Activated CD8-positive, alpha-beta memory T cell treated with anti-CD3 and anti-CD28 coated beads for 4 hours (primary cell): ENCODE measurements at places on chromosomes 6 and 20.
A peak's percentile ranks its signal among the peaks of the same experiment; 100 is the strongest.

DNA sequence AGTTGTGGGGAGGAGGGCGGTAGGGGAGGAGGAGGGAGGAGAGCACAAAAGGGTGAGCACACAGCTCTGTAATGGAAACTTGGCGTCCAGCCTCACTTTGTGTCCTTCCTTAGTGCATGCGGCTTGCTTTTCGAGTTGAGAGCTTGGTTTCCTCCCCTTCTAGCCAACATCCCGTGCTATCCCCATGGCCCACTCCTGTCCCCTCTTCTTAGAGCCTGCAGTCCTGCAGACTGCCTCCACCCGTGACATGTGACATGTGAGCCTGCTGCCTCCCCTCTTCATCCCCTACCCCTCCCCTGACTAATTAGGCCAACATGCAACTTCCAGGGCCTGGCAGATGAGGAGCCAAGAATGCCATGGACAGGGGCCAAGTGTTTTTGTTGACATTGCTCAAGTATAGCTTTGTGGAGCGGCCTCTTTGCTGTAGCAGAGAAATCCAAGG is 63.2 kb downstream of the SLC24A3 start:
- no peak for DNase-seq

- DNase-seq: no peak
Measured at GRCh38 chr6:144931172-144932035, 646.3 kb downstream of the UTRN start.

DNA sequence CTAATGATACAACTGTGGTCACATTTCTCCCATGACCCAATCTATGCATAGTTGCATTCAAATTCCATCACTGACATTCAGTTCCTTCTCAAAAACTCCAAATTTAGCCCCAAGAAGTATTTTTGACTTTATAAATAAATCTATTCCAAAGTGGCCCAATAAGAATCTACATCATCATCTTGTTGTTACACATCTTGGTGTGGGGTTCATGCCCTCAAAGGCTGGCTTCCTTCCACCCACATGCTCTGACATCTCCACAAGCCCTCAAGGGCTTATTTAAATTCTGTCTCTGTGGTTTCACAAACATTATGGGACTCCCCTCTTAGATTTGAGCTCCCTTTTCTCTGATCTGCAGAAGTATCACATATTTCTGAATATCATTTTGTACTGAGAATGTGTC is 585.3 kb upstream of the BTBD3 start:
- no peak for DNase-seq

- DNase-seq: no peak
Measured at GRCh38 chr6:6750594-6751265, 162.2 kb downstream of the LY86 start.

- DNase-seq: no peak
Measured at GRCh38 chr20:57913156-57913930, 203.5 kb upstream of the PMEPA1 start.

DNA sequence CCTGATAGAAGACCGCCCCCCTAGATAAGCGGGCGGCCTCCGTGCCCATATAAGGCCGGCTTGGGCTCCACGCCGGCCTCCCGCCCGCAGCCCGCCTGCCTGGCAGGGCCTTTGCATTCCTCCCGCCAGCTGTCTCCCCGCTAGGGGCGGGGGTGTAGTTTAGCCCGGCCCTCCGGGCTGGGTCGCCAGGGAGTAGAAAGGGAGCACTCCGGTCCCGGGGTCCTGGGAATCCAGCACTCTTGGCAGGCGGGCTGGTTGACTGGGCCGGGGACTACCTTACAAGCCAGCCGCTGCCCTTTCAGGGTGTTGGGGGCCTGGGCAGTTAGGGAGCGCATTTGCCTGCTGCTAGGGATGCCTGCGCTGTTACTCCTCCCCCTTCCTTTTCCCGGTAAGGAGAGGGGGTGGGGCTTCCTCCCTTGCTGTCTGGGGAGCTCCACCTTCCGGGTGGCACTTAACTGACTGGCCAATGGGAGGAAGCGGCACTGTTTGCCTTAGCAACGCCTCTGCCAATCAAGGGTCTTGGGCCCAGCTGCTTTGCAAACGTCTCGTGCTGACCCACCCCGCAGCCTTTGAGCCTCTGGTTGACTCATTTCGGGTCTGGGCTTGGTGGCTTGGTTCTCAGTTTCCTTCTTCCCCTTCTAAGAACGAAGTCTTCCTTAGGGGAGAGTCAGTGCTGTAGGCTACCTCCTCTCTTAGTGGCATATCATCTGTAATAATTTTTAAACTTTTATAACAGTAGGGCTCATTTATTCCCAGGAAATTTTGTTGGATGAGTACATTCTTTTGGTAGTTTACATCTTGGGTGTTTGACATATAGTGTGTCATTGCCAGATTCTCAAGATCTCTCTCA is 3.4 kb downstream of the SRF start:
- peak; percentile 93 for DNase-seq

DNA sequence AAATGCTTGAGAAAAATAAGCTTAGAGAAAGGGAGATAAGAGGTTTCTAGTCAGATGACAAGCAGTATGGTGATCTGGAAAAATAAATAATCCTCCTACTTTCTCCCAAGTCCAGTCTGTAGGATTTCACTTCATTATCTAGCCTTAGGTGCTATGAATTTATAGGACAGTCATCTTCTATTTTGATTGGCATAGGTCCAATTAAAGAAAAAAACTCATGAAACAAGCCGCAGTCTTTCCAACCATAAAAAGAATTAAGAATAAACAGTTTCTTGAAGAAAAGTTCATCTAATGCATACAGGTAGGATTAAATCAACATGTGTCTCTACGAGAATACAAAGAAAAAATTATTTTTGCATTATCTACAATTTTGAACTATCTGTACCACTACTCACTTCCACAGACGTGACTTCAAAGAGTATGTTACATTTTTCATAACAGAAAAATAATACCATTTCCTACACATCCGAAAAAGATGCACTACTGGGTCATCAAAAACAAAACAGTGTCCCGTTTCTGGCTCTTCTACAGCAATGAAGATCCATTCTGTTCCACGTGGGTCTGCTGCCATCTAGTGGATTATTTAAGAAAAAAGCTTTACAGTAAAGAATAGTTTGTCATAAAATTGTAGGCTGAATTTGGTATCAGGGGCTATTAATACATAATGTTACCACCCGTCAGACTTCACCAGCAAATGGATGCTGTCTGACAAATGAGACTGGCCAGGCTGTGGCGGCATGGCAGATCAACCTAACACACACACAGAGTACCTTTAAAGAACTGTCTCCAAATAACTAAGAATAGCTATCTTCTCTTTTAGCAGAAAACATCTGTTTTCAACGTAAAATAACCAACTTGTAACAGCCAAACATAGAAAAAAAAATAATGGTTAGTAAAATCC is 28.9 kb downstream of the STX7 start:
- DNase-seq: peak; percentile 19

- no peak for DNase-seq
Measured at GRCh38 chr20:63158845-63159244, 57.1 kb downstream of the YTHDF1 start.

DNA sequence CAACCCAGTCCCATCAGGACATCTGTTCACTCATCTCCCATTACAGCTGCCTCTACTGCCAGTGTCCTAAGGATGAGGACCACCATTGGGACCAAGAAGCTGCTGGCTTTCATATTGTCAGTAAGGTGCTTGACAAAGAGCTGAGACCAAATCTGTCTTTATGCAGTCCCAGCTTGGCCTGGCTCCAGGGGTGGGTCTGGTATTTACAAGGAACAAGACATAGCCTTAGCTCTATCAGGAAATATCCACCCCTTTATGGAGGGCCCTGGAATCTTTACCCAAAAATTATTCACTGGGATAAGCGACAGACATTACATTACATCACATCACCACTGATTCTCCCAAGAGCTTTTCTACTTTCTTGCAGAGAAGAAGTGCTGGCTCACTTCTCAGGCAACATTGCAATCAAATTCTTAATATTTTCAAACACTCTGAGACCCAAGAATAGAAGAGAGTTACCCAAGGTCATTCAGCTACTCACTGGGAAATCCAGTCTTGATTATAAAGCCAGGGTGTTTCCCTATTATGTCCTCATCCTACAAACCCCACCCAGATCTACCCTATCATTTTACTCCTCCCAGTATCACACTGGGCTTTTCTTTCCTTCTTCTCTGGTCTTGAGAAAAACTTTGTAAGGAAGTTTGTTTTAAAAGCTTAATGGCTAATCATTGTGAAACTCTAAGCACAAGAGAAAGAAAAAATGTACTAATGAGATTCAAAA is 11.5 kb upstream of the PI3 start:
- DNase-seq: no peak

- DNase-seq: no peak
Measured at GRCh38 chr6:137095093-137095492, 50.3 kb upstream of the IL20RA start.

- no peak for DNase-seq
Measured at GRCh38 chr6:166621114-166621540, 5.9 kb downstream of the RPS6KA2 start.

- no peak for DNase-seq
Measured at GRCh38 chr6:49668083-49668511, 31.5 kb upstream of the RHAG start.

DNA sequence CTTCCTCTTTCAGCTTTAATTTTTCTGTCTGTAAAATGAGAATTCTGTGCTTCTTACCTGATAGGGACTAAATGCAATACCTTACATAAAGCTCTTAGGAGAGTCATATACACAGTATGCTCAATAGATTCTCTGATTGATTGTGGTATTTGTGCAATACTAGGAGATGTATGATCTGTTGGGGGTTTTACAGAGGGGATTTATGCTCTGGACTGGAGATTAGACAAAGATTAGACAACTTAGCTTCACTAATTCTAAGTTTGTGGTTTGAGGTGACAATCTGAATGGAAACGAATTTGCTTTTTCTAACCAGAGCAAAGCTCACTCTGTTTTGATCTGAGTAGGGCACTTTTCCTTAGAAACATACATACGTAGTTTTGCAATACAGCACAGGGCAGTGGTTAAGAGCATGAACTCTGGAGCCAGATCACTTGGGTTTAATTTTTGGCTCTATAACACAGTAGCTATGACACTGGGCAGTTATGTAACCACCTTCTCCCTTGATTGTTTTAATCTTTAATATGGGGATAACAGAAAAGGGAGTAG is 126.2 kb downstream of the RNF144B start:
- DNase-seq: no peak

DNA sequence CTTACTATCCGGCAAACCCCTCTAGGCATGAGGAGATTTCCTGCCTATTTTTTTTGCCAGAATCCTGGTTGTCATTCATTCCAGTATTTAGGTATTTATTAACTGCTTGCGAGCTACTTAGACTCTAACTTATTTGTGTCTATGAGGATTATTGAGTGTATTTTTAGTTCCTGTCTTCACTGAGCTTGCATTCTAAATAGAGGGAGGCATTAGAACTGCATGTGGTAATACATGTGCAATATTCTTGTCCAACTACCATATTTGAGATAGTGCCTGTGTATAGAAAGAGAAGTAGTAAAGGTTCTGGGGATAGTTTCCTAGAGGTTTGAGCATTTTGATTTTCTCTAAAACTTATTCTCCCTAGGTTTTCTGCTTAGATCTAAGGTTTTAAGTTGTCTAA is 308.9 kb downstream of the EYA4 start:
- no peak for DNase-seq

DNA sequence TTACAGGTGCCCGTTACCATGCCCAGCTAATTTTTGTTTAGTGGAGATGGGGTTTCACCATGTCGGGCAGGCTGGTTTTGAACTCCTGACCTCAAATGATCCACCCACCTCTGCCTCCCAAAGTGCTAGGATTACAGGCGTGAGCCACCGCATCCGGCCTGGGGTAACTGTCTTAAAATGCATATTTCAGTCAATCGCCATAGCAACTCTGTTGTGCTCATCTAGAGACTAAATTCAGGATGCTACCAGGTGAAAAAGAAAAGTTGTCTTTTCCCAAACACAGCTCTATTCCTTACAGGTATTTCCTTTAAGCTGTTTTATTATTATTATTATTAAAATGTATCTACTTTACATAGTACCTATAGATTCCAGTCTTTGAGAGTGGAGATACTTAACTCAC is 66.6 kb downstream of the RNF182 start:
- DNase-seq: no peak

GRCh38 chr6:89566930-89567629 is 71.5 kb downstream of the LYRM2 start:
- DNase-seq: no peak

DNA sequence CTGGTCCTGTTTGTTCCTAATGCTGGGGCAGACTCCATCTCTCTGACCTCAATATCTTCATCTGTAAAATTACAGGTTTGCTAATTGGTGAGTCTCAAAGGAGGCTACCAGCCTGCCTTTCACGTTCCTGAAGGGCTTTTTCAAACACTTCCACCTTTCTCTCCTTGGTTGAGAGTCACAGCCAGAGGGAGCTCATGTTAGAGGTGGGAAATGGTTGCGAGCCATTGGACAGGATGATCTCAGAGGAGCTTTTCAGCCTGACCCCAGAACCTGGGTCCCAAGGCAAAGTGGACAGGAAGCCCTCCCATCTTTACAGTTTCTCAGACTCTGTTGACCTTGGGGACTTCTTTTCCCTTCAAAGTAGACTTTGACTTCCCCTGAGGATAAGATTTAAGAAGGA is 37.6 kb downstream of the NDUFAF5 start:
- DNase-seq: no peak

DNA sequence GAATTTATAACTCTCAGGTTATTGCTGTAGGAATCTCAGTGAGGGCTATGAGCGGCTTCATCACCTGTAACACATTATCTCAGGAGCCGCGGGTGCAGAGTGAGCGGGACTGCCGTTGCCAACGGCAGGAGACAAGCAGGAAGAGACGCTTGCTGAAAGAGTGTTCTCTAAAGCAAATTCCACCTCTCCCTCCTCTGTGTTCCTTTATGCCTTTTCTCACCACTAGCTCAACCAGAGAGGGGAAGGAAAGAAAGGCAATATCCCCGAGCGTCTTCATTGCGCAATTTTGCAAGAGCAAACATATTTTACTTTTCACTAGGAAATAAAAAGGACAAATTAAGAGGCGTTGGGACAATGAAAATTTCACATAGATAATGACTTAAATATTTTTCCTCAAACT is 185.2 kb upstream of the EXOC2 start:
- DNase-seq: no peak

DNA sequence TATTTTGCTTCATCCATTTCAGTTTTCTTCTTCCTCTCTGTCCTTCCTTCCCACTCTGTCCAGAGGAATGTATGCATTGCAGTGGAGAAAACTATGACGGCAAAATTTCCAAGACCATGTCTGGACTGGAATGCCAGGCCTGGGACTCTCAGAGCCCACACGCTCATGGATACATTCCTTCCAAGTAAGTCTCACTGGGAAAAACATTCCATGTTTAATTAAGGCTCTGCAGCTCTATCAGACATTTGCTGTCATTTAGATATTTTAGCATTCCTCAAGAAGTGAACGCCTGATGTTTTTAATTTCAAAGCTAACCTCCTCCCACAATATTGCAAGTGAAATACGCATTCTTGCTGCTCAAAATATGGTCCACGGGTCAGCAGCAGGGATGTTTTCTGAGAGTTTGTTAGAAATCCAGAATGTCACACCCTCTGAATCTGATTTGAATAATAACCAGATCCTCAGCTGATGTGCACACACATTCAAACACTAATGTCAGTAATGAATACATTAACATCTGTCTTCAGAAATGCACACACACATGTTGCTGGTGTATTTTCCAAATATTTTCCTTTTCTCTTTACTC is 12.8 kb downstream of the PLG start:
- no peak for DNase-seq

- no peak for DNase-seq
Measured at GRCh38 chr6:169176361-169176991, 77.2 kb downstream of the THBS2 start.
